ENCODE measurements at places on chromosomes 2 and 18.
A peak's percentile ranks its signal among the peaks of the same experiment; 100 is the strongest.

DNA sequence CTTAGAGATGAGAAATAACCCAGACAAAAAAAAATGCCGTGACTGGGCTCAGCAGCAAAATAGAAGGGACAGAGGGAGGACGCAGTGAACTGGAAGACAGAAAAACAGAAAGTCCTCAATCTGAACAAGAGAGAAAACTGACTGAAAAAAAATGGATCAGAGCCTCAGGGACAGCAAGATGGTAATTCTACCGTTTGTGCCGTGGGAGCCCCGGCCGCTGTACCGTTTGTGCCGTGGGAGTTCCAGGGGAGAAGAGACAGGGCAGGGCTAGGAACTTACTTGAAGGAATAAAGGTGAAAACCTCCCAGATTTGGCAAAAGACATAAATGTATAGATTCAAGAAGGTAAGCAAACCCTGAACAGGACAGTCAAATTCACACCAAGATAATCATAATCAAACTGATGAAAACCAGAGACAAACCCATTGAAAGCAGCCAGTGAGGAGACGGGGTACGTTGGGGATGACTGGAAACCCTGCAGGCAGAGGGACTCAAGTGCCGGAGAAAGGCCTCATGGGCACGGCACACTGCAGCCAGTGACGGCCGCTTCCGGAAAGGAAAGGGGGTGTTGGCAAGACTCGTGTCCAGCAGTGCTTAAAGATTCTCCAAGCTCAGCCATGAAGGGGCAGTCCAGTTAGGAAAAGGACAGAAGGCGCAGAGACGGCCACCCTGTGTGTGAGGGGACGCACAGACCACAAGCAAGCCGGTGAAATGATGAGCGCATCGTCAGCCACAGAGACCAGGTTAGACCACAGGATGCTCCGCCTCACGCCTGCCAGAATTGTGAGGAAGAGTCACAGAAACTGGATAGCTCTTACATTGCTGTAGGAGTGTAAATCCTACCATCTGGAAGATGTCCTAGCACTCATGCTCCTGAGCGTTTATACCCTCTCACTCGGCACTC is 40.0 kb upstream of the NFATC1 start:
- DNase-seq = no peak

DNA sequence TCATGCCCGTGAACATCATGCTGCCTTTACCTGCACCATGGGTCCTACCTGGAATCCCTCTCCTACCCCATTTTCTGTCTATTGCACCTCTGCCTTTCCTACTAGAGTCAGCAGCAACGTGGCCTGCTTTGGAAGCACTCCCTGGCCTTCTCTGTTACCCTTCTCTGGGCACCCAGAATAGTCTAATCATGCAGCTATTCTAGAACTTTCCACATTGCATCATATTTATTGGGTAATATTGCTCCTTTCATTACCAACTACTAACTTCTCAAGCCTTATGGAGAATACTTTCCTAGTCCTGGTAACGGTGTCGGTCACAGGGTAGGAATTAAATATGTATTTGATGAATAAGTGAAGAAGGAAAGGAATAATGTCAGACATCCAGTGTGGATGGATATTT is 33.3 kb upstream of the CREG2 start:
- no peak for DNase-seq

- no peak for DNase-seq
Measured at GRCh38 chr2:127413782-127414637, 4.2 kb upstream of the PROC start.

DNA sequence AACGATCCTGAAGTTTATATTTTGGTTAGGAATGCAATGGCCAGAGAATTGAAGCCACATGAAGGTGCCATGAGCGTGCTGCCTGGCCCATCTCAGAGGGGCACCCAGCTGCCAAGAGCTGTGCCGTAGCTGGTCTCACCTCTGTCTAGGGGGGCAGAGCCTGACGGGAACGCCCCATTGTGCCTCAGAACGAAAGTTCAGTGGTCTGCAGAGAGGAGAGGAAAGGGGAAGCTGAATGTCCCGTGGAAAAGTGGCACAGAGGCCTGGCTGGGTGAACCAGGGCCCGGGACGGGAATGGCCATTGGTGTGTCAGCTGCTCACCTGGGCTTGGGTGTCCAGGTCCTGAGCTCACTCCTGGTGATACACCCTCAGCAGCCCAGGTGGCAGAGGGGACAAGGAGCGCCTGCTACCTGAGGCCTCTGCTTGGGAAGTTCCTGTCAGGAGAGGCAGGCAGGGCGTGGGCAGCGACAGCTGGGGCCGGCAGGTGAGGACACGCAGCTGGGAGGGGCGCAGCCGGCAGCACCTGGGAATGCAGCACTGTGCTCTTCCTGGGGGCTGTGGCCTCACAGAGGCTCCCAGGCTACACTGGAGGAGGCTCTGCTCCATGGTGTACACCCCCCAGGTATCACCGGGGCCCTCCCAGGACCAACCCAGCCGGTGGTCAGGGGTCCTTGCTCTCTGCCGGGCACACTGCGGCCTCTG is 67.3 kb downstream of the PARD6G start:
- DNase-seq = no peak

DNA sequence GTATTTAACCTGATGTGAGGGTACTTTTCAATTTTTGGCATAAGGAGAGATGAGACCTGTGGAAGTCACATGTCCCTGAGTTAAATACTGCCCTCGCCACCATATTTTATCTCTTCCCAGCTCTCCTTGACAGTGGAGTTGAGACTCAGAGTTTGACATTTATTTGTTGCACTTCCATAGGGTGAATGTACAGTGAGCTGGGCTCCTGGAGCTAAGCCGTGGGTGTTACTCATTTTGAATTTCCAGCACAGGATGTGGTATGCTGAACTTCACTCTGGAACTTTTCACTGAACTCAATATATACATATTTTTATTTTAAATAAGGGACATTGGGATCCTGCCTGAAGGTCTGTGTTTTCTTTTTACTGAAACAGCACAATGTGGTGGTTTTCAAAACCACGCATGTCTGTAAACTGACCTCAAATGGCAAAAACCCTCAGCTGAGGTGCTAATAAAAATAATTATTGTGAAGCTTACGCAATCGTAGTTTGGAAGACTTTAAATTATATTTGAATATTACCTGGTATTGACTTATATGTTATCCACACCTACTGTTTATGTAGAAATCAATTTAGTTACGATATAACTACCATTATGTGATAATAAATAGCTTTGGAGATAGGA is 12.1 kb downstream of the RNF144A start:
- no peak for DNase-seq

DNA sequence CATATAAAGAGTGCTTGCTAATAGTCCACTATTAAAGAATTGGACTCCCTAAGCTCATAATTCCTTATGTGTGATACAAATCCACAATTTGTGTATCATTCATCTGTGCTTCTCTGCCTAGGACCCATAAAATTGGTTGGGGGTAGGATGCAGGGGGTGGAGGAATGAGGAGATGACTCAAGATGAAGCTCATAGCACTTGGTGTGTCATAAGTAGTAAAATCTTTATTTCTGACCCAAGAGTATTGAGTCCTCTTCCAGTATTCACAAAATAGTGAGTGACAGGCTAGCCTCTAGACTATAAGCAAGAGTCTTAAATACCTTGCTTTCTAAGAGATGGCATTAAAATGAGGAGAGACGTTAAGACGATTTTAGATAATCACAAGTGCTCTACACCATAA is 390.9 kb upstream of the CDH19 start:
- no peak for DNase-seq

GRCh38 chr2:241863536-241863954 is 4.9 kb upstream of the PDCD1 start:
- DNase-seq = no peak

- no peak for DNase-seq
Measured at GRCh38 chr2:112841295-112842044, 4.9 kb upstream of the IL1B start.

GRCh38 chr18:71431689-71432088 is 1112.5 kb downstream of the CBLN2 start:
- DNase-seq = no peak

DNA sequence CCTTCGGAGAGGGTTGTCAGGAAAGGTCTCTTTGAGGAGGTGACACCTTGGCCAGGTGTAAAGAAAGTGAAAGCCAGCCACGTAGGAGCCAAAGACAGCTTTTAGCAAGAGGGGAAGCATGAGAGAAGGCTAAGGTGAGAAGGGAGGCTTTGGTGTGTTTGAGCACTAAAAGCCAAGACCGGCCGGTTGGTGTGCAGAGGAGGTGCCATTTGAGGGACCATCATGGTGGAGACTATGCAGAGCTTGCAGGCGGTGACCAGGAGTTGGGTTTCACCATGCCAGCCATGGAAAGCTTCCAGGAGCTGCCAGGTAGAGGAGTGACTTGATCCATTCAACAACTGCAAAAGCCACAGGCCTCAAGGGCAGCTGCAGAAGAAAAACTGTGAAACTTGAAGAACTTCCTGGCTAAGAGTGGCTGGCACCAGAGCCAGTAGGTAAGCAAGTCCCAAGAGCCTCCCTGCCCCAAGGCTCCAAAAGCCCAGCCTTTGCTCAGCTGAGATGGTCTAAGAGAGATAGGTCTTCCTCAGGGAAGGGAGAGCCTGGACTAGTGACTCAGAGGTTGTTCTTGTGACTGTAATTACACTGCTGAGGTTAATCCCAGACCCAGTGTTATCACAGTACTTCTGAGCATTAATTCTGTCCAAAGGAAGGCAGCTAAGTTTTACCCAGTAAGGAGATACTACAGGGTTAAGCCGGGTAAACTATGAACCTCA is 319.0 kb downstream of the BCL11A start:
- no peak for DNase-seq

DNA sequence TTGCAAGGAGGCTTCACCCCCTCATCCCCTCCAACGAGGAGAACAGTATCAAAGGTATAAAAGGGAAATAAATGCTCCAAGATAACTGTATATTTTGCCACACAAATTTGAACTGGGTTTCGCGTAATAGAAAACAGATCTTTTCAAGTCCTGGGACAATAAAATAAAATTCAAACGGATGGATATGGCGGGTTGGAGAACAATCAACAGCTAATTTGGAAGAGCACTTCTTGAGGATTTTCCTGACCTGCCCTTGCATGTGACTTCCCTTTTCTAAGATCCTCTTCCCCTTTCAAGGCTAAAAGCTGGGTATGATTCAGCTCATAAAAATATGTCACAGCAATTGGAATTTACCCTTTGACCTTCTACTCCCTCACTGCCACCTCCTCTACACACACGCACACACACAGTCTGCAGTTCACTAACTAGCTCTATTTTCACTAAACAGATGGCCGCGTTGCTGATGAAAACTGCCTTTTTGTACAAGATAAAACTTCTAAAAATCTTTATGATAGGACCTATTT is 386.9 kb downstream of the FIGN start:
- peak; percentile 58 for DNase-seq

DNA sequence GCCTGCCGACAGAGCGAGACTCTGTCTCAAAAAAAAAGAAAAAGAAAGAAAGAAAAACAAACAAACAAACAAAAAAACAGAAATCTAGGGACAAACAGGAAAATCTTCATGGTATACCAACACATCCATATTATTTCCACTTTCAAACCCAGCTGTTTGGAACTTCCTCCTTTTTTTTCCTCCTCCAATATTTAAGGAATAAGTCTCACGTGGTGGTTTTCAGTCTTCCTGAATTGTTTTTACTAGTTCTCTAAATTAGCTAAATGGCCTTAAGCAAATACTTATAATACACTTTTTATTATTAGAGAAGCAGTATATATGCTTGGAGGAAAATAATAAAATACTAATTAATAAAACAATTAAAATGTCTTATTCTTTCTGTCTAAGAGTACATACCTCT is 48.7 kb upstream of the GLS start:
- DNase-seq = no peak

DNA sequence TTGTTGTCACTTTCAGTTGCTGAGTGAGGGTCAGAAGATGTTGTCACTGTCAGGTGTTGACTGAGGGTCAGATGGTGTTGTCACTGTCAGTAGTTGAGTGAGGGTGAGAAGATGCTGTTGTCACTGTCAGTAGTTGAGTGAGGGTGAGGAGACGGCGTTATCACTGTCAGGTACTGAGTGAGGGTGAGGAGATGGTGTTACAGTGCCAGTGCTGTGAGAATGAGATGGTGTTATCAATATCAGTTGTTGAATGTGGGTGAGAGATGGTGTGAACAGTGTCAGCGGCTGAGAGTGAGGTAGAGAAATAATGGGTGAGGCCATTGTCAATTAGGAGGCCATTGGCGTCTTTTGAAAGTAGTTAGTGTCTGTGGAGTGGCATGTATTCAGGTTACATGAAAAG is 1.6 kb upstream of the ATP9B start:
- no peak for DNase-seq

- DNase-seq = peak; percentile 42
Measured at GRCh38 chr18:48328473-48329210, 80.5 kb downstream of the ZBTB7C start.

- peak; percentile 53 for DNase-seq
Measured at GRCh38 chr2:205895981-205896655, 189.9 kb downstream of the INO80D start.

DNA sequence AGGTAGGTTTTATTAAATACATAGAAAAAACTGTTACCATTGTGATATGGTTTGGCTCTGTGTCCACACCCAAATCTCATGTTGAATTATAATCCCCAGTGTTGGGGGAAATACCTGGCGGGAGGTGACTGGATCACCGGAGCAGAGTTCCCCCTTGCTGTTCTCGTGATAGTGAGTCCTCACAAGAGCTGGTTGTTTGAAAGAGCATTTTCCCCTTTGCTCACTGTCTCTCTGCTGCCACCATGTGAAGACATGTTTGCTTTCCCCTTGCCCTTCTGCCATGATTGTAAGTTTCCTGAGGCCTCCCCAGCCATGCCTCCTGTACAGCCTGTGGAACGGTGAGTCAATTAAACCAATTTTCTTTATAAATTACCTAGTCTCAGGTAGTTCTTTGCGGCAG is 352.7 kb upstream of the SLC39A10 start:
- DNase-seq = no peak

- DNase-seq = no peak
Measured at GRCh38 chr2:104051766-104052165, 802.1 kb upstream of the POU3F3 start.

DNA sequence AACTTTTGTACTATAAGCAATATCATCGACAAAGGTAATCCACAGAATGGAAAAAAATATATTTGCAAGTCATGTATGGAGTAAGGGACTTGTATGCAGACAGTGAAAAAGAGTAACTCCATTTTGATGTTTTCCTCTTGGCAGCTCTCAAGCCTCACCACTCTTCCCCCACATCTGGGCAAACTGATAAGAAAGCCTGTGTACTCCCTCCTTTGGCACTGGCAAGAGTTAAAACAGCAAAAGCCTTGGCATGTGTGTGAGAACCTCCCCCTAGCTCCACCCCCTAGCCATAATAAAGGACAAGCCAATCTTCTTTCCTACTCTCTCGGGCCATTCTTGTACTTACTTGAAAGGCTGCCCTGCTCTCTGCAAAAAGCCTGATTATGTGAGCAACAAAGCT is 335.2 kb downstream of the LRATD1 start:
- DNase-seq = no peak

- DNase-seq = no peak
Measured at GRCh38 chr18:26531605-26532298, 16.6 kb downstream of the KCTD1 start.

DNA sequence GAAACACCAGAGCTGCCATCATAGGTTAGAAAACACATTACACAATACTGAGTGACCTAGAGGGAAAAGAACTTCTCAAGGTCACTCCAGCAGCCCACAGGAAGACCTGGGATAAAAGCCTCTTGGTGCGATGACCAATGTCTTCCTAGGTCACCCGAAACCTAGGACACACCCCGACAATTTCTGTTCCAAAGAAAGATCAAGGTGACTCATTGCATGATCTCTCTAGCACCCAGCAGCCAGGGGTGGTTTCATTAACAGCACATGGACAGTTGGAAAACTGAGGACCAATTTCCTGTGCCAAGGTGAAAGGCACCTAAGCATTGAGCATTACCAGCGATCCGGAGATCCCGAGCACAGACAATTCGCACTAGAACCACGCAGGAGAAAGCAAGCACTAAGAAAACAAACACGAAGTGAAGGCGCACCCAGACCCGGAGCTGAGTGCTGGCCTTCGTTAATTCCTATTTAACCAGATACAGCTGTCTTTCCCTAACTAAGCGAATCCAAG is 1.5 kb downstream of the CACNB4 start:
- no peak for DNase-seq

Measured in umbilical cord (tissue), 2 donors.